ENCODE measurements at places on chromosomes 4 and X.

GRCh38 chr4:73740353-73740778 is at the start of gene CXCL8:
Gene CXCL8, plus strand, starts transcription at chr4:73740569. Its CDS starts 90 bp downstream, at chr4:73740659.
- peaks cover 8% of the 10 kb centered on the region for H3K36me3 ChIP-seq
- peak; percentile 87 for DNase-seq
- H3K27me3 ChIP-seq = no peaks in the 10 kb centered on the region
- peak within 1 kb of the TSS; percentile 2 for H3K4me3 ChIP-seq

- H3K36me3 ChIP-seq = no peaks in the 10 kb centered on the region
- H3K27me3 ChIP-seq = no peaks in the 10 kb centered on the region
- no peak for DNase-seq
Measured at GRCh38 chr4:39541987-39542610, 14.9 kb upstream of the UGDH start.

DNA sequence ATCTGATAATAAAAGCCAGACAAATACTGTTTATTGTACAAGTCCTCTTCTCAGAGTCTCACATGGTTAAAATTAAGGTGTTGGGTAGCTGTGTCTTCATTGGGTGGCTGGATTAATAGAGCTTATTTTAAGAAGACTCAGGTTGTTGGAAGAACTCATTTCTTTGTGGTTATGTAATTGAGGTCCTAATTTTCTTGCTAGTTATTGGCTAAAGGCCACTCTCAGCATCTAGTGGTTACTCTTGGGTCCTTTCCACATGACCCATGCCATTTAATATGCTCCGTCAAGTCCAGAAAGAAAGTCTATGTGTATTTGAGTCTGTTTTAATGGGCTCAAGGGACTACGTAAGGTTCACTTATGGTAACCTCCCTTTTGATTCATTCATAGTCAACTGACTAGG is 1668.6 kb upstream of the AGA start:
- H3K4me1 ChIP-seq = peaks cover 12% of the 10 kb centered on the region
- no peaks in the 10 kb centered on the region for H3K36me3 ChIP-seq
- H3K27me3 ChIP-seq = no peaks in the 10 kb centered on the region
- no peak overlapping the region for H3K4me3 ChIP-seq
- peak overlapping the region; percentile 29 for H3K27ac ChIP-seq

- no peak overlapping the region for H3K4me3 ChIP-seq
- no peaks in the 10 kb centered on the region for H3K4me1 ChIP-seq
- H3K27me3 ChIP-seq = no peaks in the 10 kb centered on the region
- no peak for DNase-seq
- no peak overlapping the region for H3K27ac ChIP-seq
- no peaks in the 10 kb centered on the region for H3K36me3 ChIP-seq
Measured at GRCh38 chr4:180809439-180809838, 1433.8 kb upstream of the TENM3 start.

- no peaks in the 10 kb centered on the region for H3K36me3 ChIP-seq
- DNase-seq = no peak
- no peaks in the 10 kb centered on the region for H3K27me3 ChIP-seq
- H3K4me3 ChIP-seq = no peak overlapping the region
Measured at GRCh38 chr4:82811838-82812341, 13.3 kb upstream of the SCD5 start.

DNA sequence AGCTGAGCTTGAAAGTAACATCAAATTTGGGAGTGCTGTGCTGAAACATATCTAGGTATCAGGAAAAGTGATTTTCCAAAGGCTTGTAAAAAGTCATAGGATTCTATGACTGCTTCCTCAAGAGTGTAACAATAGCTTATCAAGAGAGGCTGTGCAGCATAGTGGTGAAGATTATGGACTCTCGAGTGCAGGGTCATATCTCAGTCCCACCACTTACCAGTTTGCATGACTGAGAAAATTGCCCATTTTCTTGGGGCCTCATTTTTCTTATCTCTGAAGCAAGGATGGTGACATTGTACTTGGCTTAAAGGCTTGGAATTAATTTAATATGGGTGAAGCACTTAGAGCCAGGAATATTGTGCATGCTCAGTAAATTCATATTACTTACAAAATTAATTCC is 57.2 kb downstream of the AFF1 start:
- H3K27me3 ChIP-seq = no peaks in the 10 kb centered on the region
- no peak for DNase-seq
- H3K36me3 ChIP-seq = no peaks in the 10 kb centered on the region
- H3K4me3 ChIP-seq = no peak overlapping the region
- H3K27ac ChIP-seq = no peak overlapping the region
- no peaks in the 10 kb centered on the region for H3K4me1 ChIP-seq

DNA sequence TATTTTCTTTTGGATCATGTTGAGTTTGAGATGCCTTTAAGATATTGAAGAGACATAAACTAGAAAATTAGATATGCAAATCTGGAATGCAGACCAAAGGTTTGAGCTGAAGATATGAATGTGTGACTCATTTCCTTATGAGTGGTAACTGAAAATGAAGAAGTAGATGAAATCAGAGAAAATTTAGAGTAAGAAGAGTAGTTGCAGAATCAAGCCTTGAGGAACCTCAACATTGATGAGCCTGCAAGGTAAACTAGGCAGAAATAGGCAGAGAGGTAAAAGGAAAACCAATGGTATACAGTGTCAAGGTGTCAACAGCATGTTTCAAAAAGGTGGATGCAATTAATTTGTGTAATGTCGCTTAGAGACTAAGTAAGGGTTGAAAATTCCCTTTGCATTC is 142.8 kb downstream of the MOSPD2 start:
- no peaks in the 10 kb centered on the region for H3K27me3 ChIP-seq
- H3K4me1 ChIP-seq = no peaks in the 10 kb centered on the region
- DNase-seq = no peak
- H3K36me3 ChIP-seq = no peaks in the 10 kb centered on the region
- H3K4me3 ChIP-seq = no peak overlapping the region
- no peak overlapping the region for H3K27ac ChIP-seq

DNA sequence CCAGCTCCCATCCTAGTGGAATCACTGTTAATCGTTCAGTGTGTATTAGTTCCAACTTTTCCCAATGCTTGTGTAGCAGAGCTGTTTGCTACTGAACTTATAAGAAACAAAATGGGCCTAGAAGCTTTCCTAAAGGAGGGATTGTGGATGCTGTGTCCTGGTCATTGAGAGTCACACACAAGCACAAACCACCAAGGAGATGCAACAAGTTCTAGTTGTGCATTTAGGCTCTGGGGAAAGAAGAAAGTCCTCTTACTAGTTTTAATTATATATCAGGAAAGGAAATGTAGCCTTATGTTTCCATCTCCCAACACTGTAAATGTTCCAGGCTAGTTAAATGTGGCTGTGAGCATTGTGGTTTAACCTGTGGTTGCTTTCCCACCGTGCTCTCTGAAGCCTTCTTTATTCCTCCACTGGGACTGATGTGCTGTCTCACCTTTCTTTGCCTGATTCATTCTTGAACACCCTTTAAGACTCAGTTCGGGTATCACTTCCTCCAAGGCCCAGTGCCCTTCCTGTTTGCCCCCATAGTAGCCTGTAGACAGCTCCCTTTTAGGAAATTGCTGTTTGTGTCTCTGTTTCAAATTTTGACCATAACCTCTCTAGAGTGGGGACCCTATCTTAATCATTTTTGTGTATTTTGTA is 34.3 kb downstream of the ATP10D start:
- H3K27ac ChIP-seq = no peak overlapping the region
- no peaks in the 10 kb centered on the region for H3K27me3 ChIP-seq
- H3K36me3 ChIP-seq = peaks cover 16% of the 10 kb centered on the region
- no peaks in the 10 kb centered on the region for H3K4me1 ChIP-seq
- H3K4me3 ChIP-seq = no peak overlapping the region

DNA sequence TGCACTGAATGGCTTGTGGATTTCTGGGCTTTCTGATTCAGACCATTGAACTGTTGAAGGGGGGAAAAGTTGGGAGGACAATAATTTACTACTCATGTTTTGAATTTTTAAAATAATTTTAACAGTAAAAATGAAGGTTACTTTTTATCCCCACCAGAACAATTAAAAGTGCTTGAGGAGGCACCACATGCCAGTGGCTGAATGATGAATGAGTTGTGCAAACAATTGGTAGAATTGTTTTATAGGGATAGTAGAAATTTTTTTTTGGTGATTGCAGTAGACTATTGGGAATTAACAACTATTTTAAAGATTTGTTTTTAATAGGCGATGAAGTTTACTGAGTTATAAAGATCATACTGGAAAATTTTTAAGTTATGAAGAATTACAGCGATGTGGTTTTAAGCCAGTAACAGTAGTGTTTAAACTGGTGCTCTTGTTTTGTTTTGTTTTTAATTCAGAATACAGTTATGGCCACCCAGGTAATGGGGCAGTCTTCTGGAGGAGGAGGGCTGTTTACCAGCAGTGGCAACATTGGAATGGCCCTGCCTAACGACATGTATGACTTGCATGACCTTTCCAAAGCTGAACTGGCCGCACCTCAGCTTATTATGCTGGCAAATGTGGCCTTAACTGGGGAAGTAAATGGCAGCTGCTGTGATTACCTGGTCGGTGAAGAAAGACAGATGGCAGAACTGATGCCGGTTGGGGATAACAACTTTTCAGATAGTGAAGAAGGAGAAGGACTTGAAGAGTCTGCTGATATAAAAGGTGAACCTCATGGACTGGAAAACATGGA is 2.7 kb downstream of the REST start:
- H3K27ac ChIP-seq = peak overlapping the region; percentile 83
- H3K4me3 ChIP-seq = peak overlapping the region; percentile 99
- peaks cover 27% of the 10 kb centered on the region for H3K36me3 ChIP-seq
- no peak for DNase-seq
- no peaks in the 10 kb centered on the region for H3K27me3 ChIP-seq
- H3K4me1 ChIP-seq = peaks cover 3% of the 10 kb centered on the region

- H3K27ac ChIP-seq = peak overlapping the region; percentile 63
- no peak overlapping the region for H3K4me3 ChIP-seq
Measured at GRCh38 chr4:8101213-8102075, 57.2 kb downstream of the ABLIM2 start.

DNA sequence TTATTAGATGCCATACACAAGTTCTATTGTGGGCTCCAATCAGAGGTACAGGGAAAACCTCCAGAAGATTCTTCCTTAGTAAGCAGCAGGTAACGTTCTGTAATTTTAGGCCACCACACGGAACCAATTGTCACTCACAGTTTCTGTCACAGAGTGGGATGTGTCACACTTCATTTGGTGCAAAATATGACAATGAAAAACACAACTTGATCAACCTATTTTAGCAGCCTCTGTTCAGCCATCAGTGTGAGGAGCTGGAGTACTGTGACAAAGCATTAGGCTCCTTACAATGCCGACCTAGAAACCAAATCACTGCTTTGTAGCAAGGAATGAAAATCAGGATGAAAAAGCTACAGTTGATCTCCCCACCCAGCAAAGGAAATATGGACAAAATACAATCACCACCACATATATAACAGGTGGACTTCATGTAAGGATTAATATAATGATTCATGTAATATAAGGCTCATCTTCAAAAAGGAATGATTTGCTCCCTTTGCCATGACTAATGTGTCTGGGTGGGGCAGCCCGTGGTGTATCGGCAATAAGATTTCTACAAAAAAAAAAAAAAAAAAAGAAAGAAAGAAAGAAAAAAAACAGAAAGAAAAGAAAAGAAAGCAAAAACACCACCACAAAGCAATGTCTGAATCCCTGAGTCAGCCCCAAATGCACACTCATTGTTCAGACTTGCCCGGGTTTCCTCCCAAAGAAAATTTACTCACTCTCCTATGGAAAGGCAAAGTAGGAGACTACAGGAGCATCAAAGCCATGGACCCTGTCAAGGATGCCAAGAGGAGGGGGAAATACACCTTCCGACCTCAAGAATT is 36.0 kb downstream of the SLC9A7 start:
- H3K27ac ChIP-seq = peak overlapping the region; percentile 33
- peaks cover 7% of the 10 kb centered on the region for H3K4me1 ChIP-seq
- no peak for DNase-seq
- no peaks in the 10 kb centered on the region for H3K36me3 ChIP-seq
- no peaks in the 10 kb centered on the region for H3K27me3 ChIP-seq

GRCh38 chr4:126124818-126125217 is 810.1 kb downstream of the FAT4 start:
- H3K36me3 ChIP-seq = no peaks in the 10 kb centered on the region
- no peak for DNase-seq
- H3K27me3 ChIP-seq = no peaks in the 10 kb centered on the region
- no peak overlapping the region for H3K4me3 ChIP-seq
- H3K27ac ChIP-seq = no peak overlapping the region

- H3K27ac ChIP-seq = peak overlapping the region; percentile 36
- DNase-seq = no peak
- no peaks in the 10 kb centered on the region for H3K36me3 ChIP-seq
- H3K4me1 ChIP-seq = peaks cover 35% of the 10 kb centered on the region
- no peak overlapping the region for H3K4me3 ChIP-seq
Measured at GRCh38 chr4:70518716-70519115, 347 bp downstream of the AMTN start.

DNA sequence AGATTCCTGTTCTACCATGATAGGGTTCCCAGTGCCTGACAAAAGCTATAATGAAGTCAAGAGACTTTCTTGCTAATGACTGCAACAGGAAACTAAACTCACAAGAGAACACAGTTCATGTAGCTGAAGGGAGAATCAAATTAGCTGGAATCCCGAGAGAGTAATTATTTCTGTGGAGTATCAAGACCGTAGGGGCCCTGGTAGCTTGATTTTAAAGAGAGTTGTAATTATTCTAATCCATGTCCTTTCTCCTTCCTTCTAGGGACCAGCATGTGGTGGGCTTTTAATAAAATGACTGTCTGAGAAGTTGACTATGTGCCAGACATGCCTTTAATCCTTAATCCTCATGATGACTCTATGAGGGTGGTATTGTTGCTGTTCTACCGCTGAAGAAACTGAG is 1.7 kb upstream of the TRPC5OS start:
- no peak overlapping the region for H3K27ac ChIP-seq
- no peak for DNase-seq
- no peaks in the 10 kb centered on the region for H3K27me3 ChIP-seq
- H3K4me3 ChIP-seq = no peak overlapping the region

GRCh38 chrX:69959712-69960111 is 90.0 kb downstream of the AWAT2 start:
- H3K27ac ChIP-seq = no peak overlapping the region
- DNase-seq = no peak
- H3K27me3 ChIP-seq = no peaks in the 10 kb centered on the region
- no peaks in the 10 kb centered on the region for H3K36me3 ChIP-seq
- no peak overlapping the region for H3K4me3 ChIP-seq
- H3K4me1 ChIP-seq = no peaks in the 10 kb centered on the region

DNA sequence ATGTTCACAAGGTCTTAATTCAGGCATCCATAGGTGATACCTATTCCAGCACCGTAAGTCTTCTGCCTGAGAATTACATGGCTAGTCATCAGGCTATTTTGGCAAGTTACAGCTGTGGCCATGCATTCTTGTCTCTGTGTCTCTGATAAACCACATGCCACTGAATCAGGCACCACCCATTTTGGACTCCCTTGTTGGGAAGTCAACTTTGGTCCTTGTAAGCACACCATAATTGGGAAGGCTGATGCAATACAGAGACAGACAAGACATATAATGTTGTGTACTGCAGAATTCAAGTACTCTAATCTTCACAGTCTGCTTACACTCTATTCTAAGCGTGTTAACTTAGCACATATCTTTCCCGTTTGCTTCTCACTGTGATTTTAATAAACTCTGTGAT is 483.7 kb upstream of the FTHL17 start:
- H3K4me1 ChIP-seq = no peaks in the 10 kb centered on the region
- H3K27me3 ChIP-seq = no peaks in the 10 kb centered on the region
- no peaks in the 10 kb centered on the region for H3K36me3 ChIP-seq
- H3K4me3 ChIP-seq = no peak overlapping the region

GRCh38 chr4:9894644-9895332 is 113.4 kb downstream of the DRD5 start:
- H3K27ac ChIP-seq = no peak overlapping the region
- H3K4me3 ChIP-seq = no peak overlapping the region
- H3K36me3 ChIP-seq = peaks cover 20% of the 10 kb centered on the region

GRCh38 chr4:130361616-130362015 is 1265.7 kb downstream of the C4orf33 start:
- H3K27me3 ChIP-seq = no peaks in the 10 kb centered on the region
- H3K4me3 ChIP-seq = no peak overlapping the region
- DNase-seq = no peak

All from RWPE2 (cell line).